ENCODE measurements at places on chromosomes 5 and 9.

GRCh38 chr9:107215381-107215780, 67.7 kb upstream of the RAD23B start:
- DNase-seq = no peak

GRCh38 chr9:116639251-116639741, 47.8 kb upstream of the TRIM32 start:
- no peak for DNase-seq

DNA sequence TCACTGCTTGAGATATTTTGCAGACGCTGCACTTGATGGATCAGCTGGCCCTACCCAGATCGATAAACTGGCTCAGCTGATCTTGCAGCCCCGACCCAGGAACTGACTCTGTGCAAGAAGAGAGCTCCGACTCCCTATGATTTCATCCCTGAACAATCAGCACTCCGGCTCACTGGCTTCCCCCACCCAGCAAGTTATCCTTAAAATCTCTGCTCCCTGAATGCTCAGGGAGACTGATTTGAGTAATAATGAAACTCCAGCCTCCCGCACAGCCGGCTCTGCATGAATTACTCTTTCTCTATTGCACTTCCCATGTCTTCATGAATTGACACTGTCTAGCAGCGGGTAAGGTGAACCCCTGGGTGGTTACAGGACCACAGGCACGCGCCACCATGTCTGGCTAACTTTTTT, 16.9 kb upstream of the NANS start:
- no peak for DNase-seq

- DNase-seq = no peak
Measured at GRCh38 chr9:17160327-17160726, 25.5 kb downstream of the CNTLN start.

- DNase-seq = no peak
Measured at GRCh38 chr9:84357275-84357674, 16.7 kb upstream of the SLC28A3 start.

GRCh38 chr5:122102825-122103224, 24.8 kb upstream of the LOX start:
- no peak for DNase-seq
